DND-41 (cell line): ENCODE measurements at places on chromosomes 3 and 15.

DNA sequence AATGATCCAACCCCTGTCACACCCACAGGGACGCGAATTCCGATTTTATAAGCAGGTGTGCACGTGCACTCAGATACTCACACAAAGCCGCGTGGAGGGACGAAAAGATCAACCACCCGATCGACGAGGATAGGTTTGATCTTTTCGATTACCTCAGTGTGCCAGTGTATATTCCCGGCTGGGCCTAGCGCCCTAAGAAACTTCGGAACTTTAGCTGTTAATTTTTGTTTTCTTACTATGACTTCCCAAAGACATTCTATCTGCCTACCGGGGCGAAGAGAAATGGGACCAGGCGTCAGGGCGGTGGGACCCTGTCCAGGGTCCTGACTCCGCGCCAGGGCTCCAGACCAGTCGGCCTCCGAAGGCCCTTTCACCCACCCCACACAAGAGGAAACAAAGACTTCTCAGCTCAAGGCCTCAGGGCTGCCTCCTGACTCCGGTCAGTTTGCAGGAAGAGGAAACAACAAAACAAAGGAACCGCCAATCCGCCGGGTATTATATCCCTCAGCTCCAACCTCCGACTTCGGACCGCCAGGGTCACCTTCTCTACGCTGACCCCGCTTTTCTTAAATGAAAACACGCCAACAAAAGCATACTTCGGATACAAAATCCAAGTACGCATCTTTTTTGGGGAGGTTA, 6.8 kb downstream of the ONECUT1 start:
- no peak for DNase-seq

DNA sequence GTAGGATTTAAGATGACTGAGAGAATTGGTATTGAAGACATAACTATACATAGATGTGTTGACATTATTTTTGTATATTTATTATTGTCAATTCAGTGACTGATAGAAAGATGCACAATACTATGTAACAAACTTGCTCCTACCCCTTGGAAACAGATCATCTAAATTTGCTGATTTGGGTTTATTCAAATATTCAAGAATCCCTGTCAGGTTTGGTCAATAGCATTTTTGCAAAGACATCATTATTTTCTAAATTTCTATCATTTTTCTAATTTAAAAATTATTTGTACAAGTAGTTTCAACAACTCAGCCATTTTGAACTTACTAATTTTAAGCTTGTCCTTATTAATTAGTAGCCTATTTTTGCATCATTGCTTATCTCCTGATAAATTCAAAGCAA, 1463.4 kb downstream of the SI start:
- no peak for DNase-seq

DNA sequence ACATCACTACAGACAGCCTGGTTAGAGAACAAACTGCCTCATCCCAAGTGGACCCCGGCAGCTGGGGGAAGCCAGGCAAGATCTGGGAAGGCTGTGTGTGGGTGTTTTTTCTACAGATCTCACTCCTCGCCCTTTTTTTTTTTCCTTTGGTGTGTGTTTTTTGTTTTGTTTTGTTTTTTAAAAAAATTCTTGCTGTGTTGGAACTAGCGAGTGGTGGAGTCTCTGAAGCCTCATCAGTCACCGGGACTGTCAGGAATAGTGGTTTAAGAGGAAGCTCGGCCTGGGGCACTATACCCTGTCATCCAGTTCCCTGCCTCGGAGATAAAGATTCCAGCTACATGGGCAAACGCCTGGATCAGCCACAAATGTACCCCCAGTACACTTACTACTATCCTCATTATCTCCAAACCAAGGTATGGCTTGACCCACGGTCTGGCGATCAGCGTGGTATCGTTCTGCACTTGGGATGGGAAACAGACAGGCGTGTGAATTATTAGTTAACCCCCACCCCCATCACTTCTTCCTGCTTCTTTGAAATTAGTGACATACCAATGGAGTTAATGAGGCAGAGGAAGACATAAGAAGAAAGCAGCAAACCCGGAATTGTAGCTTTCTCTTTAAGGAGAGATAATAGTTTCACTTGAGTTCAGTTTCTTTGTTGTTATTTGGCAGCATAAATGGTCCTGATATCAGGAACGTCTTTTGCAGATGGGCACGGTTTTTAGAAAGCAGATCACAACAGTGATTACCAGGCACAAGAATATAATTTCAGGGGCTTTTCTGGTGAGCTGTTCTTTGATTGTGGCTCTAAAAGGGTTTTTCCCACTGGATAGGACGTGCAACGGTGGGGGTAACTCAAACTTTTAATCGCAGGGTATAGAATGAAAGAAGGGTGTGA, 722 bp downstream of the RBMS3 start:
- peak; percentile 6 for DNase-seq

DNA sequence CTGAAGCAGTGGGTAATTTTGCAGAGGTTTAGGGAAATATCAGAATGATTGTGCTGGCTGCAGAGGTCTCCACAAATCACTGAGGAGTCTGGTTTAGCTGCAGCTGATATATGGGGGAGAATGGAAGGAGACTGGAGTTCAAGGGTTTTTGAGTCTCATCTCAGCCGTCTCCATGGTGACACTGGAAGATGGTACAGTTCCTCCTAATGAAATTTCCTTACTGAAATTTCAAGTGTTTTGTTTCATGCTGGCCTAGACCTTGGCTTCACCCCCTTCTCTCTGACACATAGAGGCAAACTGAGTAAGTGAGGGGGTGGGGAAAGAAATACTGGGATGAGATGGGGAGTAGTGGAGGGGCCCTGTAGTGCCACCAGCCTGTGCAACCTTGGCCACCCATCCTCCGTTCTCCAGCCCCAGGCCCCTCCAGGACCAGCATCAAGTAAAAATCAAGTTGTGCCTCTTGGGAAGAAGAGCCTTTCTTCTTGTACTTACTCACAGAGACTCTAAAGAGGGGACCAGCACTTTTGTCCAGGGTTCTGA, 17.8 kb upstream of the MORF4L1 start:
- no peak for DNase-seq

DNA sequence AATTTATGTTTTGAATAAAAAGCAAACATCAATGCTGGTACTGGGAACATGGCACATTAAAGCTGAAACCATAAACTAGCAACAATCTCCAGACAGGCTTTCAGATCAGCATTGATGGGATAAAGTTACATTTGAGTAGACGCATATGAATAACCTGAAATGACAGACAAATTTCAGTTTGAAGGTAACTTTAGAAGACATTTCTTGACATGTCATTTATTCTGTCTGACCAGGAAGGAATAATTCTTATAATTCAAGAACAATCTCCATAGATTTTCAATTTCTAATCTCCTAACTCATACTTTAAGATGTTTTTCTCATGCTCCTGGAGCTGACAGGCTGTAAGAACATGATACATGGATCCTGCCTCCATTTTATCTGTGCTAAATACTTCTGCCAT, 69.8 kb downstream of the PLCH1 start:
- no peak for DNase-seq

DNA sequence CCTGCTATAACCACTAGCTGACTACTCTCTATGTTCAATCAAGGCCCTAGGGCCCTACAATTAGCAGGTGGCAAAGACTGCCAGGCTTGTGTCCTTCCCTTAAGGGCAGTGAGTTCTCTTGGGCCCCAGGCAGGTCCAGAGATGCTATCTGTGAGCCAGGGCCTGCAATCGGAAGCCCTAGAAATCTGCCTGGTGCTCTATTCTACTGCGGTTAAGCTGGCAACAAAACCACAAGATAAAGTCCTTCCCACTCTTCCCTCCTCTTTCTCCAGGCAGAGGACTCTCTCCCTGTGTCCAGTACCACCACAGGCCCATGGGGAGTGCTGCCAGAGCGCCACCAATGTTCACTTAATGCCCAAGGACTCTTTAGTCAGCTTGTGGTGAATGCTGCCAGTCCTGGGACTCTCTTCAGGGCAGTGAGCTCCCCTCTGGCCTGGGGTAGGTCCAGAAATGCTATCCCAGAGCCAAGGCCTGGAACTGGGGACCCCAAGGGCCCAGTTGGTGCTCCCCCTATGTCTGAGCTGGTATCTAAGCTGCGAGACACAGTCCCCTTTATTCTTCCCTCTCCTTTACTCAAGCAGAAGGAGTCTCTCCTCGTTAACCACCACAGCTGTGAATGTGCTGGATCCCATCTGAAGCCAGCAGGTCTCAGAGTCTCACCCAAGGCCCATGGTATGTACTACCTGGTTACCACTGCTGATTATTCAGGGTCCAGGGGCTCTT, 34.7 kb downstream of the XXYLT1 start:
- DNase-seq, result no peak

DNA sequence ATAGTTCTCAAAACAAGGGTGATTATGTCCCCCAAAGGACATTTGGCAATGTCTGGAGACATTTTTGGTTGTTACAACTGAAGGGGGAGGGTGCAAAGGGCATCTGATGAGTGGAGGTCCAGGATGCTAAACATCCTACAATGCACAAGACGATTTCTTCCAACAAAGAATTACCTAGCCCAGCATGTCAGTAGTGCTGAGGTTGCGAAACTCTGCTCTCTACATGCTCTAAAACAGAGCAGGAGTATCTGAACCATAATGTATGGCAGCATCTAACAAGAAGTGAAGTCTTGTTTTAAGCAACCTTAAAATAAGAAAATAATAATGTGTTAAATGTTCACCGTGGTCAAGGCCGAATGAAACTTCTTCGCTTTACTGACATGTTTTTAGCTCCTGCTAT, 7.0 kb downstream of the GYG1 start:
- DNase-seq, result no peak

GRCh38 chr3:196268284-196269163, 19.0 kb downstream of the PCYT1A start:
- no peak for DNase-seq

GRCh38 chr15:29925227-29926082, 103.2 kb upstream of the TJP1 start:
- DNase-seq, result peak; percentile 43

DNA sequence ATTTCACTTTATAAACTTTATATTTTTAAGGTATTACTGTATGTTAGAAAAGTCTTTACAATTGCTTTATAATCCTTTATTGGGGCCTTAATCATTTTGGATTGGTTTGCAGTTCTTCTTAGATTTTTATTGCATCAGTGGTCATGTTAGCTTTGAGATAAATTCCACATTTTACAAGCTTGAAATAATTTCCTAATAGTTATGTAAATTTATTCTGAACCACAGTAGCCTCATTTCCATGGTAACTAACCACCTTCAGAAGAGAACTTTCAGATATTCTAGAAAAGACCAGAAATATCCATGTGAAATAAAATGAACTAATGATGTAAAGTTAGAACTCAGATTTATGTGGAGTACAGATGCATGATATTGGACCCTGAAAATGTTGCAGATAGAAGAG, 94.2 kb downstream of the NEO1 start:
- DNase-seq, result no peak

- DNase-seq, result no peak
Observed at GRCh38 chr15:75985971-75986370, 26.3 kb downstream of the NRG4 start.

- no peak for DNase-seq
Observed at GRCh38 chr3:184460276-184460675, 80.4 kb downstream of the CHRD start.

- no peak for DNase-seq
Observed at GRCh38 chr3:17182166-17182565, 297.4 kb downstream of the PLCL2 start.

DNA sequence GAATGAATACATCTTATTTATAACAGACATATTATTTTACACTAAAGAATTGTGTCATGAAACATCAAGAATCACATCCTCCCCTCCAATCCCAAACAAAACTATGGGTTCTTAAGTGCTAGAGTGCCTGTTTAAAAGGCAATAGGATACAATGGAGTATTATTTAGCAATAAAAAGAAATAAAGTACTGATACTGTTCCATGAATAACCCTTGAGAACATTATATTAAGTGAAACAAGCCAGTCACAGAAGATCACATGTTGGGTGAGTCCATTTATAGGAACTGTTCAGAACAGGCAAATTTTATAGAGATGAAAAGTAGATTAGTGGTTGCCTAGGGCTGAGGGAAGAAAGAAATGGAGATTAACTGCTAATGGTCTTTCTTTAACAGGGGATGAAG, 86.5 kb downstream of the ANKRD28 start:
- no peak for DNase-seq

DNA sequence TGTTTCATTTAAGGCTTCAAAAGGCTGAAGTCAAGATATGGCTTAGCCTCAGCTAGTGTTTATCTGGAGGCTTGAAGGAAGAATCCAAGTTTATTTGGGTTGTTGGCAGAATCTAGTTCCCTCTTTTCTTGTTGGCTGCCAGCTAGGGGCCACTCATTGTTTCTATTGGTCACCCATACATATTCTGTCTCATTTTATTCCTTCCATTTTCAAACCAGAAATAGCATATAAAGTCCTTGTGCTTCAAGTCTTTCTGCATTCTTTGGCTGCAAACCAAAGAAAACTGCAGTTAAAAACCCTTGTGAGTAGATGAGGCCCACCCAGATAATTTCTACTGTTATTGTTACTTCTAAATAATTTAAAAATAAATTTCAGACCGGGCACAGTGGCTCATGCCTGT, 301.7 kb downstream of the OXSM start:
- no peak for DNase-seq

- no peak for DNase-seq
Observed at GRCh38 chr15:61426466-61426865, 197.4 kb upstream of the RORA start.

- DNase-seq, result no peak
Observed at GRCh38 chr15:67611370-67612369, 69.2 kb downstream of the MAP2K5 start.

DNA sequence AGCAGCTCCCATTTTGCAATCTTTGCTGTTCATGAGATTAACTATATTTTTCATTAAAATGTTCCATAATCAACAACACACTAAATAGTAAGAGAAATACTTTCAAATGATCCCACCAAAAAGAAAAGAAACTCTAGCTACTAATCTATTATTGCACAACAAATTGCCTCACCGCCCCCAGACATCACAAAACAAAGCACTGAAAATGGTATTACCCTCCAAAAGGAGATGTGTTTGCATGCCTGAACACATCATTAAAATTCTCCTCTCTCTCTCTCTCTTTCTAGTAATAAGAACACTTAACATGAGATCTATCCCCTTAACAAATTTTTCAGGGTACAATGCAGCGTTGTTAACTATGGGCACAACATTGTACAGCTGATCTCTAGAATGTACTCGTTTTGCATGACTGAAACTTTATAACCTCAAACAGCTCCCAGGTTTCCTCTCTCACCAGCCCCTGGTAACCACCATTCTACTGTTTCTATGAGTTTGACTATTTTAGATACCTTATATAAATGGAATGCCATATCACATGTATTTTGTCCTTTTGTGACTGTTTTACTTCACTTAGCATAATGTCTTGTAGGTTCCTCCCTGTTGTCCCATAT, 33.1 kb downstream of the WNT5A start:
- no peak for DNase-seq

DNA sequence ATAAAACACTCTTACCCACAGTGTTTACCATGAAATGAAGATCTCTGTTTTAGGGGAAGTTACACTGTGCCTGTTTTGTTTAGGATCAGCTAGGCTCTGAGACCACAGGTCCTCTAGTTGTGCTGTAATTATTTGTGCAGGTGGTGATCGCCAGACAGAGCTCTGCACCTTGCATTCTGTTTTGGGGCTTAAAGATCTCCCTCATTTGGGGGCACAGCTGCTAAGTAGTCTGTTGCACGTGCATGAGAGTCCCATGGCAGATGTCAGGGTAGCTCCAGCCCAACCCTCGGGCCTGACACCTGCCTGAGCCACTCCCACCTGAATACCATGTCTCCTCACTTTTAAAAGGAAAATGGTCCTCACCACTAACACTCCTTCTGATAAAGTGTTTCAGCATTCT, 12.4 kb downstream of the C3orf20 start:
- DNase-seq, result no peak
